Glomerular endothelial cell (primary cell): ENCODE measurements at places on chromosomes 3 and 15.

DNA sequence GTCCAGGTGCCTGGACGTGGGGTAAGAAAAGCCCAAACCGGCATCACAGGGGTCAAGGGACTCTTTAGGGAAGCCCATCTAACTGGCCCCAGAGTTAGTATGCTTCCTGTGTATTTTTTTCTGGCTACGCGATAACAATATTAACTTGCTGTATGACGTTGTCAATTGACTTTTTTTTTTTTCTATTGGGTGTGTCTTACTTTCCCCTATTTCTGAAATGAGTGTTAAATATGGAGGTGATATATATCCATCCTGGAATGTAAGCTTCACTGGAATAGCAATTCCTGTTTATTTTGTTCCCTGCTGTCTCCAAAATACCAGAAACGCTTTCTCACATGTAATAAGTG, 598 bp upstream of the GMNC start:
- no peak for DNase-seq

GRCh38 chr15:96345560-96346399, 15.3 kb downstream of the NR2F2 start:
- no peak for DNase-seq

DNA sequence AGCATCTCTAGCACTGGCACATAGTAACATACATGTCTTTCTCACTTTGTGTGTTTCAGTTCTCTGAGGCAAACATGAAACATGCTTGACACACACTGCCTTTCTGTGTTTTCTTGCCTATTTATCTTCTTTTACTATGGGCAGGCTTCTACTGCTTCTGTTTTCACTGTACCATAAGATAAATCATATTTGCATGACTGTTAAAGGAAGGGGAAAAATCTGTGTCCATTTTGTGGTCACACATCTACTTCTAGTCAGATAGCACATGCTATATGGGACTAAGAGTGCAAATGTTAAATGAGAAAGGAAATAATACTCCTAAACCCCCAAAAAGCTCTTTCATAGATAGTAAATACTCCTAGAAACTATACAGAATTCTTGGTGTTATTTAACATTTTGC, 386.4 kb downstream of the ZBTB20 start:
- no peak for DNase-seq

GRCh38 chr3:127717357-127718244, 44.8 kb downstream of the ABTB1 start:
- DNase-seq = no peak

DNA sequence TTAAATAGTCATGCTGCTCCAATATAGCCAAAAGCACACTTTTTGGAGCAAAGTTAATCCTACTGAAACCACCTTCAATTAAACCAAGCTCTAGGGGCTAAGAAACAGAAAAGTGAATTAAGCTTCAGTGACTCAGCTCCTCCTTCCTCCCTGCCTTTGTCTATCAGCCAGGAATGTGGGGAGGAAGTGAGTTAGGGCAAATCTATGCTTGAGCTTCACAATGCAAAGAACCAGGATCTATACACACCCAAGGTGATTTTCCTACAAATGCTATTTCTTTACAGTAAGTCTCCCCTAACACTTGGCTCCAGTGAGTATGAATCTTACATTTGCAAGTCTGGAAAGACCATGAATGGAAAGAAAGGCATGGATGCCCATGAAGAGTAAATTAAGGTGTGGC, 212.1 kb downstream of the P3H2 start:
- peak; percentile 81 for DNase-seq

GRCh38 chr3:152402695-152403451, 134.1 kb downstream of the MBNL1 start:
- DNase-seq = no peak

DNA sequence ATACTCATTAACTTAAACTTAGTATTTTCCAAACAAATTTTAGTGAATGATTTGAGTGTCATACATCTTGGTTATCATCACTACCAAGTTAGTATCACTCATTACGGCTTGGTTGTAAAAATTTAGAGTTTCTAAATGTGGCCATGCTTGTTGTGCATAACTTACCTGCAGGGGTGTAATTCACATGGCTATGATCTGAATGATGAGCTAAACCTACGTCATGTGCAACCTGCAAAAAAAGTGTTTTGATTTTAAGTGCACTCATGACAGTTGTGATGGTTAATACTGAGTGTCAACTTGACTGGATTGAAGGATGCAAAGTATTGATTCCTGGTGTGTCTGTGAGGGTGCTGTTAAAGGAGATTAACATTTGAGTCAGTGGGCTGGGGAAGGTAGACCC, 17.6 kb upstream of the CLDN16 start:
- no peak for DNase-seq

DNA sequence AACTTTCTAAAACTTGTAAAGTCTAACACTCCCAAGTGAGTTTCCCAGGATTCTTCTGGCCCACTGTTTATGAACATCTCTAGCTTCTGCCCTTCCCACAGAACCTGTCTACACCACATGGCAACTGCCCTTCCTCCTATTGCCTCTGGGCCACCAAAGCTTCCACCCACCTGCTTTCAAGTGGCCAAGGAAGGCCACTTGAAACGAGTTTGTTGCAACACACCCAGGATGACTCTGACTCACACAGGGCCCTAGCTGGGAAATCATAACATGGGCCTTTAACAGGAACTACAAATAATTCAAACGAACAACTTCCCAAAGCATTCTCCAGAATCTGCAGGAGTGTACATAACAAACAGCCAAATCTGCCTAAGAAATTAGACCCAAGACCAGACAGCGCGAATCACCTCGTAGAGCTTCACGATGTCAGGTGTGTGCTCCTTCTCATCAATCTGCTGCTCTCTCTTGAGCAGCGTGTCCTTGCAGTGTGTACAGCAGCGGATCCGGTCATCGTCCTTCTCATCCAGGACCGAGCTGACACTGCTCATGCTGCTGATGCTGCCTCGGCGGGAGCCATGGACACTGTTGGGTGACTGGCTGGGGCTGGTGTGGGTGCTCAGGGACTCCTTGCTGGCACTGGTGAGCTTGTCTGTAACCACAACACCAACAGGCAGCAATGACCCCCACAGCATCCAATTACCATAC, 16.8 kb downstream of the RBSN start:
- no peak for DNase-seq

GRCh38 chr3:14703128-14703750, 28.3 kb downstream of the C3orf20 start:
- no peak for DNase-seq

DNA sequence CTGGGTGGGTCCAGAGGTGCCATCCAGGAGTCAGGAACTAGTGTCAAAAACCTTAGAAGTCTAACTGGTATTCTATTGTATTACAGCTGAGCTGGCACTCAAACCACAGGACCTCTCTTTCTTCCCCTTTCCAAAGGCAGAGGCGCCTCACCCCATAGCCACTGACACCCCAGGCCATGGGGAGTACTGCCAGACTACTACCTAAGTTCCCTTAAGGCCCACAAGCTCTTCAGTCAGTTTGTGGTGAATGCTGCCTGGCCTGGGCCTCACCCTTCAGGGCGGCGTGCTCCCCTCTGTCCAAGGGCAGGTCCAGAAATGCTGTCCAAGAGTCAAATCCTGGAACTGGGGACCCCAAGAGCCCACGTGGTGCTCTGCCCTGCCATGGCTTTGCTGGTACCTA, 43.0 kb upstream of the FGF7 start:
- DNase-seq = no peak

DNA sequence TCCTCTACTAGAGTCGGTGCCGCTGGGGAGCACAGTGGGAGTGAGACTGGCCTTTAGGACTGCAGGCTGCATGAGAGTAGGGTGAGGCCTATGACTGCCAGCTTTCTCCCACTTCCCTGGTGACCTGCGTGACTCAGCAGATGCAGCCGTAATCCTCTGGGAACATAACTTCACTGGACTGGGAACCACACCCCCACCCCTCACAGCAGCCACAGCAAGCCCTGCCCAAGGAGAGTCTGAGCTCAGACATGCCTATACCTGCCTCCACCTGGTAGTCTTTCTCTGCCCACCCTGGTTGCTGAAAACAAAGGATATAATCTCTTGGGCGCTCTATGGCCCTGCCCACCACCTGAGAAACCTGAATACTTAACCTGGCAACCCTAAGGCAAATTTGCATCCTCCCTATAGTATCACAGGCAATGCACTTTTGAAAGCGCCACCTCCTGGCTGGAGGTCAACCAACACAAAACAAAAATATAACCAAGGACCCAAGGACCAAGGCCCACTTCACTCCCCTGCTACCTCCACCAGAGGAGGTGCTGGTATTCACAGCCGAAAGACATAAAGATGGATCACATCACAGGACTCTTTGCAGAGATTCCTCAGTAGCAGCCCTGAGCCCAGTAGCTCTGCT, 308.9 kb downstream of the CTNNB1 start:
- no peak for DNase-seq

DNA sequence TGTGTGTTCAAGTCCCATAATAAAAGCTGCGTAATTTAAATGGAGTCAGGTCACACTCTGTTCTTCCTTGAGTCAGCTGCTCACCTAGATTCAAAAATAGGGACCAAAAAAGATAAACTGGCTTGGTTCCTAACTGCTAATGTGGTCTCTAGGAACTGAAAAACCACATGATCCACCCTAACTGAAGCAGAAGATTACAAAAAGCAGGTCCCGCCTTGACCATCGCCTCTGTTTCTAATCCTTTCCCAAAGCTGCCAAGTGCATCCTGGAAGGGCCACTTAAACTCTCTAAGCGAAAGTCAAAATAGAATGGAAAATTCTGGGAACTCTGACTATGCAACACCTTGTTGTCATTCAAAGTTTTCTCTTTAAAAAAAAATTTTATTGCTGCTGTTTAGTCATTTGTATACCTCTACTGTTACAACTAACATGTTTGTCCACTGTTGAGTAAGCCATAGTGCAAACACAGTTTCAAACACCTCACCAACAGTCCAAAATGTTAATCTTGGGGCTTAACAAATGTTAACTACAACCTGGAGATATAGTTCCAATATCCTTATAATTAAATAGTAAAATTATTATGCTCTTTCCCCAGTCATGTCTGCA, 88.9 kb upstream of the THBS1 start:
- no peak for DNase-seq

GRCh38 chr15:55282284-55282833, 7.3 kb downstream of the RAB27A start:
- no peak for DNase-seq

DNA sequence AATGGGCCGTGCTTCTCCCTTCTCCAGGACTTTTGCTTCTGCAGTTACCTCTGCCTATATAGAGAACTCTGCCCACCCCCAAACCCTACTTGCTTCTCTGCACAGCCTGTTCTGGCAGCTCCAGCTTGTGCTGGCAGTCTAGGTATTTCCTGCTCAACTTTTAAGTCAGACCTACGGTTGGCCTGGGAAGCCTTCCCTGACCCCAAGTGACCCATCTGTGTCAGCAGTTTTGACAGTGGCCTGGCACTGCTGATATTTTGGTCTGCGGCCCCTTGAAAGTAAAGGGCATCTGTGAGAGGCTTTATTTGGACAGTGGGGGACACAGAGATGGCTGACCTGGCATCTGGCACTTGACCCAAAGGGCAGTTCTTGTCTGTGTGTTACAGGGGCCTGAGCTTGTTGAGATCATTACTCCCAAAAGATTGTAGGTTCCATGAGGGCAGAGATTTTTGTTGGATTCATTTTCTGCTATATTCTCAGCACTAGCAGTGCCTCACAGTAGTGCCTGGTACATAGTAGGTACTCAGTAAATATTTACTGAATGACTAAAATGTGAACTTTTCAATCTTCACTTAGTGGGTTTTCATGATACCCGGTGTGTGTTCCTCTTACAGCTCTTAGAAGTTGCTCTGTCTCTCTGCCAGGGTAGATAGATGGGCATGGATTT, 55.2 kb upstream of the TRAK1 start:
- no peak for DNase-seq

DNA sequence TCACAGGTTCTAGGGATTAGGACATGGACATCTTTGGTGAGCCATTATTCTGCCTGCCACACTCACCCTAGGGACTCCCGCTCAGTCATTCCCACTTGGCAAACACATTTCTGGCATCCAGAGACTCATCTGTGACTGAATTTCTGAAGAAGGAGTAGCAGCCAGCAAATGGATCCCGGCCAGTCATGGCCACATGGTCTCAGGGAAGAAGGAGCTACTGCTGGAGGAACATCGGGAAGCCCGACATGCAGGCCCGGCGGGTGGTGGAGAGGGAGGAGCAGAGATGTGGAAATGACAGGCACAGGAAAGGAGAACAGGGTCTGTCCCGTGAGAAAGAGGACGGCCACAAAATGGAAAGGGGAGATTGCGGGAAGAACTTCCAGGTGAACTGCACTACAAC, 65.4 kb downstream of the SEMA5B start:
- no peak for DNase-seq

DNA sequence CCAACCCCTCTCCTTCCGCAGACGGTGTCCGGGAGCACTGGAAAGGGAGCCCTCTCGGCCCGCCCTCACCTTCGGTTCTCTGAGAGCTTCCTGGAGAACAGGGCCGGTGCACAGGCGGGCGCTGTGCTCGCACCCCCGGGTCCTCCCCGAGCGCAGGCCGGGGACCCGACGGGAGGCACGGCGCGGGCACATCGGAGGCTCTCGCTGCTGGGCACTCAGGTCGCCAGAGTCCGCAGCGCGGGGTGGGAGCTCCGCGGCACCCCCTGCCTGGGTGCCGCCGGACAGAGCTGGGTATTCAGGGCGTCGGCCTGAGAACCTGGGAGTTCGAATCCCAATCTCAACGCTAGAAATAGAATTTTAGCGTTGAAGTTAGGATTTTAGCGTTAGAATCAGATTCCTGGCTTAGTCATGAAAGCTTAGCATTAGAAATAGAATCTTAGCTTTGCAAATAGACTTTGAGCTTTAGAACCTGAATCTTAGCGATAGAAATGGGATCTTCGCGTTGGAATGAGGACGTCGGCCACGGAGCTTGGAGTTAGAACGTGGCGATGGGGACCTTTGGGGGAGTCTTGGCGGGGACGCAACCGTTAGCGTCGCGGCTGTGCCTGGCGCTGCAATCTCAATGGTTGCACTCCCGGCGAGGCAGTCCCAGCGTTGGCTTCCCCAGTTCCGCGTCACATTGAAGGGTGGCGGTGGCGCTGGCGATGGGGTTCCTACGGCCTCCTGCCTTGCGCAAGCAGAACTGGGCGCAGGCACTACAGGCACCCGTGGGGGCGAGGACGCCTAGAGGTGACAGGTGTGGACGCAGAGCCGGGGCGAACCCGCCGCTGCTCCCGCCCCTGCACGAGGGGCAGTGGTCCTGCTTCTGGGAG, 549 bp downstream of the TRH start:
- DNase-seq = no peak

DNA sequence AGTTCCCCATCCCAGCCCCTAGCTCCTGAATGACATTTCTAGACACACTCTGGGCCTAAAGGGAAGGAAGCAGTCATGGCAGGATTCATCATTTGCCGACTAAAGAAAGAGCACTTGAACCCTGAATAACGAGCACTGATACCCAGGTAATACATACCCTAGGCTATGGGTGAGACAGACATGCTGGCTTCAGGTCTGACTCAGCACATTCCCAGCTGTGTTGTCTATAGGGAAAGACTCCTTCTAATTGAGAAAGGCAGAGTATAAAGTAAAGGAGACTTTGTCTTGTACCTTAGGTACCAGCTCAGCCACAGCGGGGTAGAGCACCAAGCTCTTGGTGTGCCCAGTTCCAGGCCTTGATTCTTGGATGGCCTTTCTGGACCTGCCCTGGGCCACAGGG, 870.5 kb downstream of the PDCD6IP start:
- DNase-seq = no peak

GRCh38 chr15:86743283-86743903, 663.7 kb downstream of the AGBL1 start:
- DNase-seq = no peak

GRCh38 chr3:41650406-41650805, 311.5 kb downstream of the ULK4 start:
- DNase-seq = no peak
